ENCODE measurements at places on chromosomes 6 and 20.

GRCh38 chr6:7219310-7219709 is 93.7 kb downstream of the SSR1 start:
- DNase-seq: no peak

- no peak for DNase-seq
These were observed 290.4 kb upstream of the HSF2 start for GRCh38 chr6:122109075-122109474.

- DNase-seq: no peak
These were observed 120.5 kb downstream of the MAP3K7 start for GRCh38 chr6:90466154-90466940.

DNA sequence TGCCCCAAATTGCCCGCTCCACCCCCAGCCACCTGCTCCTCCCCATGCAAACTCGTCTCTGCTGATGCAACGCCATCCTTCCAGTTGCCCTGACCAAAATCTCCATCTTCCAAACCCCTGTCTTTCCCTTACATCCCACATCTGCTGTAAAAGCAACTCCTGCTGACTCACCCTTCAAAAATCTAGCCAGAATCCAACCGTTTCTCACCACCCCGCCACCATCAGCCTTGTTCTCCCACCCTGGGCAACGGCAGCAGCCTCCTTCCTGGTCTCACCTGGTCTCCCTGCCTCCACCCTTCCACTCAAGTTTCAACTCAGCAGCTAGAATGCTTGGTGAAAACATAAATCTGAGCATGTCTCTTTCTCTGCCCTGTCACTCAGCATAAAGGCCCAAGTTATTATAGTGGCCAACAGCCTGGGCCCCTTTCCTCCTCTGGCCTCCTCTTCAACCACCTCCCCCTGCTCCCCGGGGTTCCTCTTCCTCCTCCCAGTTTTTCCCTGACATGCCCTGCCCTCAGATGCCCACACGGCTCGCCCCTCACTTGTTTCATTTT is 7.2 kb upstream of the SYNJ2 start:
- no peak for DNase-seq

GRCh38 chr6:29081312-29081711 is 5.8 kb downstream of the OR2B3 start:
- DNase-seq: no peak

DNA sequence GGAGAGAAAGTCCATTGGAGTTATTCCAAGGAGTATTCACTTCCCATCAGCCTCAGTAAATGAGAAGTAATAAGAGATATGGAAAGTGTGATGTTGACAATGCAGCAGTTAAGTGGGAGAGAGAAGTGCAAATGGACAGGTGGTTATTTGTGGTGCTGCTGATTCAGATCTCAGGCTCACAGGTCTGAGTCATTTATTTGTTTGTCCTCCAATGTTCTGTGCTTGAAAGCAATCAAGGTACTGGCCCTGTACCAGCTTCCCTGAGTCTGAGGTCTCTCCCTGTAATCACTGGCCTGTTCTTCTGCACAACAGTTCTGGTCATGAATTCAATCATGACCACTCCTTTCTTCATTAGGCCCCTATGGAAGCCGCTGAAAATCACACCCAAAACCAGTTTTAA is 827.7 kb downstream of the MAFB start:
- DNase-seq: no peak

DNA sequence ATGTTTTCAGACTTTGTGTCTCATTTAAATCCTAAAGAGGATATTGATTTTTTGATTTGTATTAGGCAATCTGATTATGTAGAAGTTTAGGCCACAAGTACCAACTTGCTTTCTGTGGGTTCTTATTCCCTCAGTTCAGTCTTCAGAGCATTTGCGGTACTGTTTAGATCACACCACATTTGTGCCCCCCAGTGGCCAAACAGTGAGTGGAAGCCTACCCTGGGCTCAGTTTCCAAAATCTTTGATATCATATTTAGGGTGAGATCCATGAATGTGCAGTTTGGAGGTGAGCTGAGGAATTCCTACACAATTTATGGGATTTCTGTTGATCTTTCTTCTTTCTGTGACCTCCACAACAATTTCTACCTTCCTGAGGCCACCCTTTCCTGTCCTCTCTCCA is 92.3 kb upstream of the FUT9 start:
- DNase-seq: no peak

DNA sequence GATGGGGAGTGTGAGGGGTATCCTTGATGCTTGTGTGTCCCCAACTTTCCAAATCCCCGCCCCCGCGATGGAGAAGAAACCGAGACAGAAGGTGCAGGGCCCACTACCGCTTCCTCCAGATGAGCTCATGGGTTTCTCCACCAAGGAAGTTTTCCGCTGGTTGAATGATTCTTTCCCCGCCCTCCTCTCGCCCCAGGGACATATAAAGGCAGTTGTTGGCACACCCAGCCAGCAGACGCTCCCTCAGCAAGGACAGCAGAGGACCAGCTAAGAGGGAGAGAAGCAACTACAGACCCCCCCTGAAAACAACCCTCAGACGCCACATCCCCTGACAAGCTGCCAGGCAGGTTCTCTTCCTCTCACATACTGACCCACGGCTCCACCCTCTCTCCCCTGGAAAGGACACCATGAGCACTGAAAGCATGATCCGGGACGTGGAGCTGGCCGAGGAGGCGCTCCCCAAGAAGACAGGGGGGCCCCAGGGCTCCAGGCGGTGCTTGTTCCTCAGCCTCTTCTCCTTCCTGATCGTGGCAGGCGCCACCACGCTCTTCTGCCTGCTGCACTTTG is at the start of gene TNF:
TSS of gene TNF (plus strand) at position 231 of the 567 bp plus-strand sequence. CDS start at position 408, 177 bp downstream.
- DNase-seq: no peak

- DNase-seq: no peak
These were observed 29.3 kb upstream of the PDYN start for GRCh38 chr20:2023151-2023550.

DNA sequence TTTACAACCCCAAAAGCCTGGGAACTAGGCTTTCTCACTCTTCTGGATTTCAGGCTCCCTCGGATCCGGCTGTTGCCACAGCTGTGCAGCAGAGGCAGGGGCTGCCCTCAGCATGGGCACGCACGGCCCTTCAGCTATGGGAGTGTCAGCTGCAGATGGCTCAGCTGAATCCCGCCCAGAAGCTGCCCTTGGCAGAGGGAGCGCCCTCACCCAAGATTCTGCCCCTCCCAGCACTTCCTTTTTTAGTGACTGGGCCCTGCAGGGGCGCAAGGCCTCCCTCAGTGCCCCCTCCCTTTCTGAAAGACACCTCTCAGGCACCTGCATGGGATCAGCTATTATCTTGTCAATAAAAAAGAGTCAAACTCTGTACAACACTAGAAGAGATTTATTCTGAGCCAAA is 67.9 kb upstream of the THBS2 start:
- no peak for DNase-seq

DNA sequence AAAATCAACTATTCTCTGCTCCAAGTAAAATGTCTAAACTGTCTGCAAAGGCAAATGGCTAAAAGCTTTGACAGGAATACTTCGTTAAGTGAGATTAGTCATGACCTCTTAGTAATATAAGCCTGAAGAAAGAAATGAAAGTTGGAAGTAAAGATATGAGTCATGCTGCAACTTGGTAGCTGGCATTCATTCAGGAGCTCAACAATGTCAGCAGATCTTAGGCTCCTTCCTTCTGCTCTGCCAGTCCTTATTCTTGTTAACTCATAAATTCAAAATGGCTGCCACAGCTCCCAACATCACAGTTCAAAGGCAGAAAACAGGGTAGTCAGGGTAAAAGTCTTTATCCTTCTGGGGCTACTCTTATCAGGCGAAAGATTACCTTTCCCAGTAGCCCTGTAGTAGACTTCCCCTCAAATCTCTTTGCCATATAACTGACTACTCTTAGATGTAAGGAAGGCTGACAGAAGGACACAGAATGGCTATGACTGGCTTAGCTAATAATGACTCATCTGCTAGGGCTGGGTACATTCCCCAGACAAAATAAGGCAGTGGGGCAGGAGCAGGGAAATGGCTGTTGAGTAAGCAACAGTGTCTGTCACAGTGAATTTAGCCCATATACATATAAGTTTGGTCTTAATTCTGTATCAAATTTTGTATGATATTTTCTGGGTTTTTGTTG is 24.4 kb upstream of the C6orf62 start:
- DNase-seq: no peak

DNA sequence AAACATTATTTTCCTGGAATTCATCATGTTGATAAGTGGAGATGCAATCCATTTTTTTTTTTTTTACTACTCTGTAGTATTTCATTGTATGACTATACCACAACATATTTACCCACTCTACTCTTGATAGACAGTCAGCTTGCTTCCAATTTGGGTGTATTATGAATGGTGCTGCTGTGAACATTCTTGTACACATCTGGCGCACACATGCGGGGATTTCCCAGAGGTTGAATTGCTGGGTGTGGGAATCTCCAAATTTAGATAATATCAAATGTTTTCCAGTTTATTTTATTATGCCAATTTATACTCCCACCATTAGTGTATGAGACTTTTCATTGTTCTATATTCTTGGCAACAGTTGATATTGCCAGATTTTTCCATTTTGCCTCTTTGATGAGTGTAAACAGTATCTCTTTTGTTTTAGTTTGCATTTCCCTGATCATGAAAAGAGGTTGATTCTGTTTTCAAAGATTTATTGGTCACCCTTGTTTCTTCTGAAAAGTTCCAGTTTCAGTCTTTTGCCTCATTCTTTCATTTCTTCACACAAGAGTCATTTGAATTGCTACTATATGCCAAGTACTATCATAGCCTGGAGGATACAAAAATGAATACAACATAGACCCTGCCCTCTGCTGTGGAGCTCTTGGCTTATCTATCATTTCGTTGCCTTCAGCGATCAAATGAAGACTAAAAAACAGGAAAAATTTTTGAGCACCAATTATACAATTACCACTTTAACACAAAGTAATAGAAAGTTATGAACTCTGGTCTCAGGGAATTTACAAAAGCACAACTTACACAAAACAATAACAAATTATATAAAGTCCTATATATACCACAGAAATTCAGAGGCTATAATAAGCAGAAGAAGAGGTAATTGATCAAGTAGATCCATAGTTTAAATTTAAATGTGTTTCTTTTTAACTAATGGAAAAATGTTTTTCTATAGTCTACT is 17.1 kb upstream of the NCOA7 start:
- DNase-seq: no peak

DNA sequence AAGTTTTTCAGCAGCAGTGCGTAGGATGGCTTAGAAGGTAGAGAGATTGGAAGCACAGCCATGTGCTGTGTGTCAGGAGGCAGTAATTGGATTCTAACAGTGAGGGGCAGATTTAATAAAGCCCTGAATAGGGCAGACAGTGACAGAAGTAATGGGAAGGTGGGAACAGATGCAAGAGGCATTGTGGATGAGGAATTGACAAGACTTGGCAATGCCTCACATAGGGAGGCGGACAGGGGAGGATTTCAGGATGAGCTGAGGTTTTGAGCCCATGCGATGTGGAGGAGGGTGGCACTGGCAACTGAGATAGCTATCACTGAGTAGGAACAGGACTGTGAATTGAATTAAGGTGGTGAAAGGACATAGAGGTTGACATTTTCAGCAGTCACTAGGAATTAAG is 262.2 kb upstream of the FLRT3 start:
- no peak for DNase-seq

- no peak for DNase-seq
These were observed 143.5 kb upstream of the AKAP12 start for GRCh38 chr6:151096255-151096612.

- DNase-seq: no peak
These were observed 26.7 kb downstream of the TMC2 start for GRCh38 chr20:2563116-2563515.

- DNase-seq: no peak
These were observed 58.6 kb downstream of the LIN28B start for GRCh38 chr6:105015482-105015881.

DNA sequence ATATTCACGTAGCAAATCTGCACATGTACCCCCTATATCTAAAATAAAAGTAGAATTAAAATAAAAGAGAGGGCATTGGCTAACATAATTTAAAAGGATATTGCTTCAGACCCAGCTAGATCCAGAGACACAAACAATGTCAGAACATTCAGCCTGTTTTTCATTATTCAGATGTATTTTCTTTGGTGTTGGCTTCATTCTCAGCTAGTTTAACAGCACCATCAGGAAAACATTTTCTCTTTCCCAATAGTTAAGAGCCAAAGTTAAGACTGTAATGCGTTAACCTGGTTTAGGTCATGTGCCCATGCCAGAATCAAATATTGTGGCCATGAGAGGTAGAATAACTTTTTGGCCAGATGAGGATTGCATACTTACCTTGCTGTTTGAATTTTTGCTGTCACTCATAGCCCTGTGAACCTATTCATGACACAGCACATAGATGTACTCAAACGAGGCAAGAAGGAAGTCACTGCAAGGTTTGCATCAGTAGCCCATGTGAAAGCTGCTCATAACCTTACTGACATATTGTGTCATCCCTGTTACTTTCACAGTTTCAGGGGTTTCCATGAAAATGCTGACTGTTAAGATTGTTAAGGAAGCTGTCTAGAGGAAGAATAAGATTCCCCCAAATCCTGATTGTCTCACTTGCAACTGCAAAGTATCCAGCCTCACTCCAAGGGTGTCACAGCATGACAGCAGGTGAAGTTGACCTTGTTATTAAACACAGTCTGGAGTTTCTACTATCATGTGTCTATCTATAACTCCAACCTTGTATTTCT is 233.1 kb downstream of the PACRG start:
- DNase-seq: no peak

Measured in cortex of kidney (tissue), 1 donor.